ENCODE measurements at places on chromosomes 3 and 15.

GRCh38 chr15:72005483-72005882 is 112.5 kb downstream of the MYO9A start:
- no peak for DNase-seq

- no peak for DNase-seq
These were observed 10.1 kb upstream of the CHCHD6 start for GRCh38 chr3:126693921-126694320.

DNA sequence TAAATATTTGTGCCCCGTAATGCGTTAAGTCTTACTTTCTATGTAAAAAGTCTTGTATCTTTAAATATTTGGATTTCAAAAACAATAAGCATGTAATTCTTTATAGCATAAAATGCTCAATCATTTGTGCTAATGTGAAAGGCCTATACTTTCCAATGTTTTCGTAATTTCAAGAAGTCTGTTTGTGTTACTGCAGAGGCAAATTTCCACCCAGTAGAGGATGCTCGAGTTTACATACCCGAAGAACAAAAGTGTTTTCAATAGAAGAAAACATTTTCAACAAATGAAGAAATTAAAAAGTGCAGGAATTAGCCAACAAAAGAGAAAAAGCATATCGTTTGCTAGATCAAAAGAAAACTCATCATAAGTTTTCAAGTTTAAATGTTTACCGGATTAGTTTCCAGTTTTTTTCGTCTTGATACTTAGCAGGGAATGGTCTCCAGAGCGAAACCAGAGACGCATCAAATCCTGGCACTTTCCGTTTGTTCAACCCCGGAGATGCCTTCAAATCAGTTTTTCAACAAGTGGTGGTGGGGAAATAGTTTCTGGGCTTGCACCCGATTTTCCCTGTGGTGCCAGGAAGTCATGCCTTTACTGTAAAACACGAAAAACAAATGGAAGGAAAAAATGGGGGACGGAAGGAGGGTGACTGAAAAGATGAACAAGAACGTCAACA is 1.0 kb downstream of the CGGBP1 start:
- DNase-seq: no peak

DNA sequence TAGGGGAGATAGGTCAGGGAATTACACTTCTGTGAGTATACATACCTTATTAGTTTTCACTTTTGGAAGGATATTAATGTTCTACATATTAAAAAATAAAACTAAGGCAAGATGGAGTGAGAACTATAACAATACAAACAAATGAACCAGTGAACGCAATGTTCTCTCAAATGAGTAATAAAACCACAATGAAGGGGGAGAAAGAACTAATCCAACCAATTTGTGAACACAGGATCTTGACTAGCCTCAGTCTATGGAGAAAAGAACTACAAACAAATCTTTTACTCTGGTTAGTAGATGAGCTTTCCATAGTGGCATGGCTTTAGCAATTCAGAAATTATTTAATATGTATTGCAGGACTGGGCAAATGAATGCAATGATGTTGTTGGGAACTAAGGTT is 26.9 kb upstream of the ATOSA start:
- no peak for DNase-seq

DNA sequence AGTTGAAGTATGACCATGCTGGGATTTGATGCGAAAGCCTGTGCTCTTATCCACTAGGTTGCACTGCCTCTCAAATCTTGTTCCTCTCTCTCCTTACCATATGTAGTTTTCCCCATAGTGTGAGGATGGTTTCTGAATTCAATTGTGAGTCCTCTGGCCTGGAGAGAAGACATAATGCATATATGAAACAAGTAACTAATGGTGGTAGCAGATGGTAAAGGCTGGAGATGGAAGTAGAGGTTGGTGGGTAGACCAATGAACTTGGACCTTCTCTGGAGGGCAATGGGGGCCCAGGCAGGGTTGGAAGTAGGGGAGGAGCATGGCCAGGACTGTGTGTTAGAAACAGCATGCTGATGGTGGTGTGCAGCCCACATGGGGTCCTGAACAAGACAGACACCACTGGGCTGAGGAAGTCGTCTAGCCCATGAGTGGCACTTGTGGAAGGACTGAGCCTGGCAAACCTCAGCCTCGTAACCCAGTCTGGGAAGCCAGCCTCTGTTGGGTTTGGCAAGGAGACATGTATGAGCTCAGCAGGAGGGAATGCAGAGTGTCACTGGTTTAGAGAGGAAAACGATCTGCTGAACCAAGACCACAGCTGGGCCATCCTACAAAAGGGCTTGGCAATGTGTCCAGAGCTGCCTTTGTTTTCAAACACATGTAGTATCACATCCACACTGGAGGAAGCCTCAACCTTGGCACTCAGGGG is 18.5 kb upstream of the LMCD1 start:
- no peak for DNase-seq

GRCh38 chr3:147705651-147706051 is 296.5 kb downstream of the ZIC1 start:
- DNase-seq: no peak

DNA sequence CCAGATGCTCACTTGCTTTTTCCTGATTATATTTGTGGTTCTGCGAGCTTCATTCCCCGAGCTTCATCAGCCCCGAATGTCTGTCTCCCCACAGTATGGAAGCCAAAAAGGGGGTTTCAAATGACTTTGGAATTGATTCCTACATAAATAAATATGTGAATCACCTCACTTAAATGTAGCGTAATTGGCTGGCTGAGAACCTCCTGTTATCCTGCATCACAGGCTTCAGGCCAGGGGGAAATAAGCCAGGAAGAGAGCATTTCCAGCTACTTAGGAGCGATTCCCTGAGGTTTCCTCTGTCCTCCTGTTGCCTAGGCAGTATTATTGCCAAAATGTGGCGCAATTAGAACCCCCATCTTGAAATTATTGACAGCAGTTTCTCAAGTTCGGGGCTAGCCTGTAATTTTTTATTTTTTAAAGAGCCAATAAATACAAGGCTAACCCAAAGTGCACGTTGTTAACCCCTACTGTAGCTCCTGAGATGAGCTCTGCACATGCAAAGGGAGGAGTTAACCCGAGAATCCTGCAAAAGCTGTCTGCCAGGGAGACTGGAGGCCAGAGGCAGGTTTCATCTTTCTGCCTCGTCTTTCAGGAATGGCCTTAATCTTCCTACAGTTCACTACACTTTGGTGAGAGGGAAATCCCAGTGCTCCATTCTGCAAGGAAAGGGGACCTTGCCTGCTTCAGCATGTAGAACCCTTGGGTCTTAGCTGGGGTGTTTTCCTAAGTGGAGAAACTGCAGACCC is 148.2 kb downstream of the ADAMTS9 start:
- no peak for DNase-seq

- no peak for DNase-seq
These were observed 192.5 kb downstream of the P3H2 start for GRCh38 chr3:189927975-189928895.

GRCh38 chr3:13157986-13158385 is 84.8 kb upstream of the IQSEC1 start:
- no peak for DNase-seq

- DNase-seq: no peak
These were observed 489.2 kb upstream of the CNTN4 start for GRCh38 chr3:1609416-1609815.

- no peak for DNase-seq
These were observed 199.3 kb upstream of the BCL6 start for GRCh38 chr3:187944390-187945179.

GRCh38 chr3:40306336-40306735 is 3.2 kb upstream of the EIF1B start:
- DNase-seq: no peak

GRCh38 chr15:48954538-48954937 is 9.2 kb downstream of the SHC4 start:
- peak; percentile 84 for DNase-seq

DNA sequence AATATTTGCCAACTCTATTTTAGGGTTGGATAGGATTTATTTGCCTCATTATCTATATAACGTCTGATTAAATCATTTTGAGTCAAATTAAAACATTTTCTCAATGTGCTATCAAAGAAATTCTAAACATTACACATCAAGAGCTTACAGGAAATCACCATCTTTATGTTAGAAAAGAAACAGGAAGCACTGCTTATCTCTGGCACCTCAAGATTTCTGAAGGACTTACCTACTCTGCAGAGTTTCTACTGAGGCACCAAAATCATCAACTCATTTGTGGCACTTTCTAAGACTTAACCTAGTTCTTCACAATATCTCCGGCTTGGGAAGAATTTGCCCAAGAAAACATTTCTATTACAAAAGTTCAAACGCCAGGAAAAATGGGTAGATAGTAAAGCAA is 181.3 kb upstream of the EOMES start:
- no peak for DNase-seq

DNA sequence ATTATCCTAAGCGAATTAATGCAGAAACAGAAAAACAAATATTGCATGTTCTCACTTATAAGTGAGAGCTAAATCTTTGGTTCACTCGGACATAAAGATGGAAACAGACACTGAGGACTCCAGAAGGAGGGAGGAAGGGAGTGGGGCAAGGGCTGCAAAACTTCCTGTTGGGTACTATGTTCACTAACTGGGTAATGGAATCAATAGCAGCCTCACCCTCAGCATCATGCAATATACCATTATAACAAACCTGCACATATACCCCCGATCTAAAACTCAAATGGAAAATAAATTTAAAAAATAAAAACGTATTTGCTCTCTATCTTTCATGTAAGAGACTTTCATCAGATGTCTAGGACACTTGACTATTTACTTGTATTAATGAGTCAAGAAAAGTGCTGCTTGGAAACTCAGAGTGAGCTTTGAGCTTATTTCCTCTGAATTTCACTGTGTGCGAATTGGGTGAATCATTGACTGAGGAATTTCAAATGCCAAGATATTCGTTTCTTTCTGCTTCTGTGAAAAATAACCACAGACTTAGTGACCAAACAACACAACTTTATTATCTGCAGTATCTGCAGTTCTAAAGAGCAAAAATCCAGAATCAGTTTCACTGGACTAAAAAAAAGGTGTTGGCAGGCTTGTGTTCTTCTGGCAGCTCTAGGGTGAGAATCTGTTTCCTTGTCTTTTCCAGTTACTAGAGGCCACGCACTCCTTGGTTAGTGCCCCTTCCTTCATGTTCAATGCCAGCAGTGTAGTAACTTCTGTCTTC is 18.4 kb downstream of the TM4SF18 start:
- no peak for DNase-seq

- no peak for DNase-seq
These were observed 13.9 kb downstream of the BTBD1 start for GRCh38 chr15:83053151-83053550.

DNA sequence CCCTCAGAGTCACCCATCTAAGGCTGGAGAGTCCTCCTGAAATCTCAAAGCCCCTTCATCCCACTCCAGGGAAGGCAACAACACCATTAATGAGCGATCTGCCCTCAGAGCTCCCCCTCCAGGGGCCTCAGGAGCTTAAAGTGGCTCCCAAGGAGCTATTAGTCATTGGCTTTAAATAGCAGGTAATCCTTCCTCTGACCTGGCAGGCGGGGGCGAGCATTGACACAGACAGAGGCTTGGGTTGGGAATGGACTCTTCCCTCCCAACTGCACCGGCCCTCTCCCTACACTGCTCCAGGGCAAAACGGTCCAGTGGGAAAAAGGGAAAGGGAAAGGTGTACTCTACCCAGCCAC is 1.4 kb downstream of the MFGE8 start:
- DNase-seq: no peak

DNA sequence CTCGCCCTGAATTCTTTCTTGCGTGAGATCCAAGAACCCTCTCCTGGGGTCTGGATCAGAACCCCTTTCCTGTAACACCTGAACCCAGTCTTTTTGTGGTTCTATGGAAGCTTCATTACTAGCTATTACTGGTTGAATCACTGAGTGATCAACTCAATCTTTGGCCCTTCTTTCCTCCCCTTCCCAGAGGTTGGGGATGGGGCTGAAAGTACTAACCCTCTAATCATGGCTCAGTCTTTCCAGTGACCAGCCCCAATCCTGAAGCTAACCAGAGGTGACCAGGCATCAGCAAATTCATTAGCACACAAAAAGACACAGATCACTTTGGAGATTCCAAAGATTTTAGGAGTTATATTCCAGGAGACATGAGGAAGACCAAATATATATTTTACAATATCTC is 39.5 kb downstream of the HERC1 start:
- no peak for DNase-seq

DNA sequence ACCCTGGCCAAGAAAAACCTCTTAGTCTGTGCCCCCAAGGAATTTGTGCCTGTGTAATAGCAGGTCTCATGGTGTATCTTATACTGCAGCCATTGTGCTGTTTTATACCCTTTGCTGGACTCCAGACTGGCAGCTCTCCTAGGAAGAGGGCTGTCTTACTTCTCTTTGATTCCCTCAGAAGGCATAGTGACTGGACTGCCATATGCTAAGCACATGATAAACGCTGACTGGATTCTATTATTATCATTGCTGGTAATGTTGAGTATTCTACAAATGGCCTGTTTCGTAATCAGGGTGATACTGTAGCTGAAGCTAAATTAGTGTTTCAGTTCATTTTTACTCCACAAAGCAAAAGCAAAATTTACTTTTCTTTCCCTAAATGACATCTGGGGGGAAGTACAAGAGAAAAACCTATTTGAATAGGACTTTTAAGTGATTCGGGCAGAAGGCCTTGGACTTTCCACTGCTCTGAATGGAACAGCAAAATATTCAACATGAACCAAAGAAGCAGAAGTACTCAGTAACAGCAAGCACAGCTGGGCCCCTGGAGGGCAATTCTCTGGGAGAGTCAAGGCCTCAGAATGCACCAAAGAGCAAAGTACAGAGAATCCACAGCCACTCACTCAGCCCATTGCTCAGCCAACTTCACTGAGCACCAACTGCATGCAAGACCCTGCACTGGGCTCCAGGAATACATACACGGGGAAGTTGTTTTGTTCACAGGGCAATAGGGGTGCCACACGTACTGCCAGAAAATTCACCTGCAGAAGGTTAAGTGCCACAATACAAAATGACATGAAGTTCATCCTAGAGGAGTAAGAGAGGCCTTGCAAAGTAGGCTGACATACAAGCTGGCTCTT is 7.9 kb upstream of the BCL2A1 start:
- no peak for DNase-seq

DNA sequence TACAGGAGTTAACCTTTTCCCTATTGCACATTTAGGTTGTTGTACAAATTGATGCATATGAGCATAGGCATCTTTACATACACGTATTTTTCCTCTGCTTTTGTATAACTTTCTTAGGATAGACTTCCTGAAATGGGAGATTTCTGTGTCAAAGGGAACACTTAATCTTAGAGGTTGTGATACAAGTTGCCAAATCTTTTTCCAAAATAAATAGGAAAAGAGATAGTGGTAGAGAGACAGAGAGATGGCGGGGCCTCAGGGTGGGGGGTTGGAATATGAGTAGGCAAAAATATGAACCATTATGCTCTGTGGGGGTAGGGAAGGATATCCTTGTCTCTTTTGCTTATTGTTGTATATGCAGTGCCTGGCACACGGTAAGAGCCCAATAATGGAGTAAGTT is 70.7 kb upstream of the UBE2E1 start:
- DNase-seq: no peak
